ENCODE measurements at places on chromosomes 6 and 20.

DNA sequence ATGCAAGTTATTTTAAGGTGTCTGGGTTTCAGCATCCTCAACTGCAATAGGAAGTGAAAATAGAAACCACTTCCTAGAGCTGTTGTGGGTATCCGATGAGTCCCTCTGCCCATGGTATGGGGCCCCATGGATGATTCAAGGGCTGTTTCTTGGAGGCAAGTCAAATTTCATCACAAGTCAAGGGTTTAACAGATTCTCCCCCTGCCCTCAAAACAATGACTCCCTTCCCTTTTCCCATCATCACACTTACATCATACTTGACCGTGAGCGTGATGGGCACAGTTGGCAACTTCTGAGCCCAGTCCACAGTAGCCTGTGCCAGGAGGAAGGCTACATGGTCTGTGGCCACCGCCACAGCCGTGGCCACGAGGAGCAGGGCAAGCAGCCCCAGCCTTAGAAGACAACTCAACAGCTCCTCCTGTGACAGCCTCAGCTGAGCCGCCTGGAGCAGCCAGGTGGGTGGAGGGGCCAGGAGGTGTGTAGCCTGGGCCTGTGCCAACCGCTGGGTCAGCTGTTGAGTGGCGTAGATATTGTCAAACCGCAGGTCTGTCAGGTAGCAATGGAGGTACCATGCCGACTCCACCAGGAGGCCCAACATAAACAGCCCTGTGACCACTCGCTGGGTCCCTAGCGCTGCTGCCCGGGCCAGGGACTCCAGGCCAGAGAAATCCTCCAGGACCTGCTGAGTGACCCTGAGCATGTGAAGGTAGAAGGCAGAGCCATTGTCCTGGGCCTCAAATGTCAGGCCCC lies 5.2 kb downstream of the OCSTAMP start:
- DNase-seq: no peak

DNA sequence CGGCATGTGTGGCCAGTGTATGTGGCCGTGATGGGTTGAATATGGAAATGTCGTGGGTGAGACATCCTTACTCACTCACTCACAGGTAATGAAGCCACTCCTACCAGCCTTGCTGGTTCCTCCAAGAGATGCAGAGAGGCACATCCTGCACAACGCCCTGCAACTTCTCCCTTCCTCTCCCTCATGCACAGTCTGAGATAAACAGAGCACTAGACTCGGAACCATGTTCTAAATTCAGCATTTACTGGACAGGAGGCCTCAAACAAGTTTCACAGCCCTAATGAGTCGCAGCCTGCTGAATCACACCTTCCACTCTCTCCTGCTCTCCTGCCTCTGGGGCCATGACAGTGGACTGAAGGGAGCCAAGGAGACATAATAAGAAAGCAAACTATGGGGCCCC lies 91.2 kb downstream of the ISM1 start:
- no peak for DNase-seq

DNA sequence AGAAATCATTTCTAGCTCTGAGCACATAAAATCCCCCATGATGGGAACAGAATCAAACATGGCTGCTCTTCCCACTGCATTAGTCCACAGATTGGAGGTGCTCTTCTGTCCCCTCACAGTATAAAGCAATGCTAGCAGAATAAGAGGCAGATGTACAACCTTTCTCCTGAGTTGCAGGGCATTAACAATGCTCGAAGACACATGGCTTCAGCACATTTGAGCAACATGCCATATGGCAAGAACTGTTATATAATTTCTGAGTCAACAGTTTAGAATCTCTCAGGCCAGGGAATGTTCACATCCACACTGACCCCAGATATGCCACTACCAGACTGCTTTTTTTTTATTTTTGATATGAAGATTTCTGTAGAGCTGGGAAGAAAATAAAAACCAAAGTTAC lies 119.6 kb downstream of the KIF13A start:
- DNase-seq: no peak

DNA sequence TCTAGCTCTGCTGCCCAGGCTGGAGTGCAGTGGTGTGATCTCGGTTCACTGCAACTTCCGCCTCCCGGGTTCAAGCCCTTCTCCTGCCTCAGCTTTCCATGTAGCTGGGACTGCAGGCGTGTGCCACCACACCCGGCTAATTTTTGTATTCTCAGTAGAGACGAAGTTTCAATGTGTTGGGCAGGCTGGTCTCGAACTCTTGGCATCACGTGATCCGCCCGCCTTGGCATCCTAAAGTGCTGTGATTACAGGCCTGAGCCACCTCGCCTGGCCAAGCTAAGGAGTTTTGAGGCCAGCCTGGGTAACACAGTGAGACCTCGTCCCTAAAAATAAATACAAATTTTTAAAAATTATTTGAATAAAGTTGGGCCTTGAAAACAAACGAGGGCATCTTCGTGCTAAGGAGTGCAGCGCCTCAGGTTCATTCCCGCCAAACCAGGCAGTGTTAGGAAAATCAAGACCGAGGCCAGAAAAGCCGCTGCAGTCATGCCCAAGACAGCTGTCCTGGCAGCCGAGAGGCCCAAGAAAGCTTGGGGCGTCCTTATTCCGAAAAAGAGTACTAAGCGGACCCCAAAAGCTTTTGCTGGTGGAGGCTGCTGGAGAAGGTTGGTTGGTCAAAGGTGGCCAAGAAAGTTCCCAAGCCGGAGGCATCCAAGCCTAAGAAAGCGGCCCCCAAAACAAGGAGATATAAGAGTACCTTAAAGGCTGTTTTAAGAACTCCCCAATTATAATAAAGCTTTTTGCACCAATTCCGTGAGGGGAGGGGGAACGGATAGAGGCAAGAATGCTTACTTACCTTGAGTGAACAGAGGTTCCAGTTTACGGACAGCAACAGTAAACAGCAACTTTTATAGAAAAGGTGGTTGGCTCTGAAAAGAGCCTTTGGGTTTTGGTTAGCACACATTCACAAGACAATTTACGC lies 109.0 kb downstream of the HFE start:
- peak; percentile 80 for DNase-seq

DNA sequence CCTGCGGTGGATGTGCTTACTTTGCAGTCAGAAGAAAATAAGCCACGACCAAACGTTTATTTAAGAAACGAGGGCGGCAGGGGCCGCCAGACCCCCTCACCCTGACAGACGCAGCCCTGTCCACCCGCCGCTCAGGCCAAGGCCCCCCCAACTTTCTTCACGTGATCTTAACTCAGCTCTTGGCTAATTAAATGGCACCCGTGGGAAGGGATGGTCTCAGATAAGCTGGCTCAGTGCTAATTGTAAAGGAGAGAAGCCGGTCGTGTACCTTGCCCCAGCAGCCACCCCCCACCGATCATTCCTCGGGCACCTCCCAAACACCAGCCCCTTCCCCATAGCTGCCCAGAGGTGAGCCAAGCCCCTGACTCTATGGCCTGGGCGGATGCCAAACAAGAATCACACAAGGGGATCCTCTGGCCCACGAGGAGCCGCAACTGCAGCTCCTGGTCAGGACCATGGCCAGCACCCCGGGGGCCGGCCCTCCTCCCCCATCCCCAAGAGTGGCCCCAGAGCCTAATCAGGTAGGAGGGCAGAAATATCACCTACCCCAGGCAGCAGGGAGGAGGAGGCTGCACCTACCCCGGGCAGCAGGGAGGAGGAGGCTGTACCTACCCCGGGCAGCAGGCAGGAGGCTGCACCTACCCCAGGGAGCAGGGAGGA lies 11.2 kb downstream of the KCNQ2 start:
- DNase-seq: no peak

Measured in stimulated activated effector memory CD8-positive, alpha-beta T cell treated with anti-CD3 and anti-CD28 coated beads, Interleukin-12 subunit alpha, Interleukin-12 subunit beta, amount 100 ng/mL, for 72 hours (primary cell).